ENCODE measurements at places on chromosomes 16 and 17.

GRCh38 chr17:49843774-49844350 is 4.0 kb downstream of the TAC4 start:
- no peak for DNase-seq

GRCh38 chr17:32350666-32351418 is 885 bp downstream of the ZNF207 start:
- DNase-seq = peak; percentile 4

- DNase-seq = no peak
Measured at GRCh38 chr16:54891346-54891745, 39.3 kb upstream of the IRX5 start.

DNA sequence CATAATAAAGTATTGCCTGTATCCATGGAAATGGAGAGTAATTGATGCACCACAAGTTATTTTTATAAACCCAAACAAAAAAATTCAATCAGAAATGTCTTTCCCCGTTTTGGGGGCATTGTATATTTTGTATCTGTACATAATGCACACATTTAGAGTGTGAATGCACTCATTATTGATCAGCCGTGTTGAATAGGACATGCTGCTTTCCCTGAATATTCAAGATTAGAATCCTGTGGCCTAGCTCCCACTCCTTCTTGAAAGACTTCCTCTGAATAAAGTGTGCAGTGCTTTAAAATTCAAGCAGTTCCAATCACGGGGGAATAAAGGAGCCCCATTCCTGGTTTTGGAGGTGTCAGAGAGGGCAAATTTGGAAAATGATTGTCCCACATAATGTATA is 103.8 kb upstream of the TOX3 start:
- no peak for DNase-seq

DNA sequence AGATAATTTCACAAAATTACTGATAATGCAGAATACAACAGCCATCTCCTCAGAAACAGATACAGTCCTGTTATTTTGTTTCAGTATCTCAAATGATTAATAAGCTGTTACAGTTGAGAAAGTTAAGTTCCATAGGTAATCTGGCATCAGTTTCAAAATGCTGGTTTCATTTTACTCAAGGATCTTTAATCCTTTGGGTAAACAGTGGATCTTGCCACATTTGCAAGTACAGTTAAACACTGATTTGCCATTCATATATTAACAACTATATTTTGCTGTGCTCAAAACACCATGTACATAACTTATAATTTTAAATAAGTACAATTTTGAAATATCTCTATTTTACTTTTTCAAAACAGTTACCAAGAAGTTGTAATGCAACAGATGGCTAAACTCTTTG is 31.2 kb downstream of the RPGRIP1L start:
- no peak for DNase-seq

DNA sequence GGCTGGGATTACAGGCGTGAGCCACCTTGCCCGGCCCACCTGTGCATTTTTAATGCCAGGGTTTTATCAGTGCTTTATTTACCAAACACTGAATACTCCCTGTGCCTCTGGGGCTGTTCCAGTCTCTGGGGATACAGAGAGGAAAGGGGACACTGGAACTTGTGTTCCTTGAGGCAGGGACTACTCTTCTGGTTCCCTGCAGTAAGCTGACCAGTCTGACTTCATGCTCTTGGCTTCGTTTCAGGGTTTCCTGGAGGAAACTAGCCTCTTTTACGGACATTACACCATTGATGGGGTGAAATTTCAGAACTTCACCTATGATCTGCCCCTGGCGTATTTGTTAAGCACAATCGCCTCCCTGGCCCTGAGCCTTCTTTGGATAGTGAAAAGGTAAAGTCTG is 37.4 kb upstream of the COQ7 start:
- DNase-seq = no peak

DNA sequence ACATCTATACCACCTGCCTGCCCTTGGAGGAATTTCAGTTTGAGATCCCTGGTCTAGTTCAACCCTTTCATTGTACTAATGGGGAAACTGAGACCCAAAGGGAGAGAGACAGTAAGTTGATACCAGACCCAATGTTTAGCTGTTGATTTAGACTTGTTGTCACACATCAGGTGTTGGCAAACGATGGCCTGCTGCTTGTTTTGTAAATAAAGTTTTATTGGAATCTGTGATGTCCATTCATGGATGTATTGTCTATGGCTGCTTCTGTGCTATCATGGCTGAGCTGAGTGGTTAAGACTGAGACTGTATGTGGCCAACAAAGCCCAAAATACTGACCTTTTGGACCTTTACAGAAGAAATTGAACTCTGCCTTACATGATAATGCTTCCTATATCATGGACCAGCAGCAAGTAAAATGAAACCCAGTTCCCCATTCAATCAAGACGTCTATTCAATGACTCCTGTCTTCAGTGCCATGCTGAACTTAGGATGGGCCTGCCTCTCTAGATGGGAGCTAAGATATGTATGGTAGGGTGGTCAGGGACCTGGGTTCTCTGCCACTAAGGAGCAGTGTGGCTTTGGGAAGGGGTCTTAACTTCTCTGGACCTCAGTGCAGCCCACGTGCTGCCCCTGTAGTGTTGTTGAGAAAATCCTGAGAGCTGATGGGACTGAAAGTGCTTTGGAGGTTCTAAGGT is 111.0 kb downstream of the IRX5 start:
- no peak for DNase-seq

- DNase-seq = peak; percentile 9
Measured at GRCh38 chr16:67013823-67014633, 14.9 kb upstream of the CBFB start.

GRCh38 chr17:17987901-17988300 is 15.2 kb downstream of the DRC3 start:
- DNase-seq = no peak

- DNase-seq = no peak
Measured at GRCh38 chr17:56908001-56908542, 5.8 kb downstream of the TRIM25 start.

- no peak for DNase-seq
Measured at GRCh38 chr16:49620158-49620868, 235.6 kb downstream of the ZNF423 start.

GRCh38 chr17:50944902-50945720 is 79.0 kb upstream of the TOB1 start:
- no peak for DNase-seq

GRCh38 chr17:1186923-1187771 is 7.4 kb upstream of the ABR start:
- no peak for DNase-seq

DNA sequence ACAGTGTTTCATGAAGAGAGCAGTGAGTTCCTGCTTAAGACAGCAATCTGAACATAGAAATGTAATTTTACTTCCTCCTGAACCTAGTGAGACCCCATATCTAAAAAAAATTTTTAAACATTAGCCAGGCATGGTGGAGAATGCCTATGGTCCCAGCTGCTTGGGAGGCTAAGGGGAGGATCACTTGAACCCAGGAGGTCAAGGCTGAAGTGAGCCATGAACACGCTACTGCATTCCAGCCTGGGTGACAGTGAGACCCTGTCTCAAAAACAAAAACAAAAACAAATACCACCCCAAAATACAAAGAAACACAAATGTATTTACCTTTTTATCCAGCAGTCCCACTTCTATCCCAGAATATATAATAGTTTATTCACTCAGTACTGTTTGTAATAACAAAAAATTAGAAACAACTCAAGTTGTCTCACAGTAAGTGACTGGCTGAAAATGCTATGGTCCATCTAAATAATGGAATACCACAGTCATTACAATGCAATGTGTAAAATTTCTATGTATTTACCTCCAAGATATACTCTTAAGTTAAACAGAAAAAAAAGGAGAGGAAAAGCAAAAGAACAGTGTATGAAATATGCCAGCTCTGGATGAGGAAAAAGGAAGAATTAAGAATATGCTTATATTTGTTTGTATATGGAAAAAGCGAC is 16.3 kb downstream of the CFDP1 start:
- no peak for DNase-seq

GRCh38 chr16:75908331-75909117 is 182.2 kb upstream of the CPHXL start:
- DNase-seq = no peak

DNA sequence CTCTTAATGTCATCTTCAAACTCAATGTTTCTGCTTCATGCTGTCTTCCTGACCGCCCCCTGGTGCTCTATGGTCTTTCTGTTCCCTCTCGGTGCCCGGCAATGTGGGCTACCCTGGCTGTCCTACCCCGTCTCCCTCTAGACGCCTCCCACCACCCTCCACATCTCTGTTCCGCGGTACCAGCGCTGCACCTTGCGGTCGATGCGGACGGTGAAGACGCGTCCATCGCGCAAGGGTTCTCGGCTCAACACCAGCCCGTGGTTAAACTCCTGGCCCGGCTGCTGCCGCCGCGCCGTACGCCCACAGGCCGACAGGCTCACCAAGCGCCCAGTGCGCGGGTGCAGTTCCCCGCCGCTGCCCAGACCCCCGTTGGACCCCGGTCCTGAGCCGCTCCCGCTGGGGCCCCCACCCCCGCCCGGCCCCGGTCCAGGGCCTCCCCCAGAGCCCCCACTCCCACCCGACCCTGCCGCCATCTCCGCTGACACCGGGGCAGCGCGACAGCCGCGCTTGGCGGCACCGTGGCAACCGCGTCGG is at the start of gene NEURL4:
TSS of gene NEURL4 (minus strand) at position 496 of the 534 bp plus-strand sequence. CDS start at position 473, 23 bp downstream.
- DNase-seq = no peak

DNA sequence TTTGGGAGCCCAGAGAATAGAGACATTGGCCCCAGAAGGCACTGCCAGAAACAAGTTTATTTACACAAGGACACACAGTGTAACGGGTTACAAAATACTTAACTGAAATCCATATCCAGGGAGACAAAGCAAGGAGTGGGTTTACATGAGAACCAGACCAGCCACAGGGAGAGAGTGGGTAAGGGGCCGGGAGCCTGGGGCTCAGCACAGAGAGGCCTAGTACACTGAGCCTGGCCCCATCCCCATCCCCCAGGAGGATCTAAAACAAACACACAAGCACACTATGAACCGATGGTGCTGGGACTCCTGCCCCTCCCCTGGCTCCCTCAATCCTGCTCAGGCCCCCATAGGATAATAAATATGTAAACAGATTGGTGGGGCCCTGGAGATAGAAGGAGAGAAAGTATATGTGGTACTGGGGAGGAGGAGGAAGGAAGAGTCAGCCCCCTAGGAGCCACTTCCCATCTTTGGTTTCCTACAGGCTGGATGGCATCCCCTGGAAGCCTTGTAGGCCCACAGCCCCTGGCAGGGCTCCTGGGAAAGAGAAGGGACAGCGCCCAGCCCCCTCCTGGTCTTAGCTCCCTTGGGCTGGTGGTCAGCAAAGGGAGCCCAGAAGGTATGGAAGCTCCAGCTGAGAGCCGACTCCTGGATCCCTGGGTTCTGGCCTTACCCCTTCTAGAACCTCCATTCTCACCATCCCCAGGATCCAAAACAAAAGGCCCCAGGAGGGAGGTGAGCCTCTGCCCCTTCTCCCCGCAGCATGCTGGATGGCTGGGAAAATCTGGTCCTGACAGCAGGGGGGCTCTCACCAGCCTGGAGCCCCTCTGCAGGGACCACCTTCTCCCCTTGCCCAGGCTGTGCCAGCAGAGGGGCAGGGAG is 6.4 kb downstream of the G6PC3 start:
- no peak for DNase-seq

GRCh38 chr16:63496282-63496681 is 1460.0 kb upstream of the CDH8 start:
- DNase-seq = no peak

DNA sequence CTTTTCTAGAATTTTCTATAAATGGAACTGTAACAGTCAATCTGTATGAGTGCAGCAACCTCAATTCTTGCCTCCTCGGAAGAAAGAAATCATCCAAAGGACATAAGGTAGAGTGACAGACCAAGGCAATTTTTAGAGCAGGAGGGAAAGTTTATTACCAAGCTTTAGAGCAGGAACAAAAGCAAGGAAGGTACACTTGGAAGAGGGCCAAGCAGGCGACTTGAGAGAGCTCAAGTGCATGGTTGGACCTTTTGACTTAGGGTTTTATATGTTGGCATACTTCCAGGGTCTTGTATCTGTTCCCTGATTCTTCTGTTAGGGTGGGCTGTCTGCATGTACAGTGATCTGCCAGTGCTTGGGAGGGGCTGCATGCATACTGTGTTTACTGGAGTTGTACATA is 50.3 kb downstream of the SCNN1G start:
- peak; percentile 32 for DNase-seq
